ENCODE measurements at places on chromosomes 16 and 17.

DNA sequence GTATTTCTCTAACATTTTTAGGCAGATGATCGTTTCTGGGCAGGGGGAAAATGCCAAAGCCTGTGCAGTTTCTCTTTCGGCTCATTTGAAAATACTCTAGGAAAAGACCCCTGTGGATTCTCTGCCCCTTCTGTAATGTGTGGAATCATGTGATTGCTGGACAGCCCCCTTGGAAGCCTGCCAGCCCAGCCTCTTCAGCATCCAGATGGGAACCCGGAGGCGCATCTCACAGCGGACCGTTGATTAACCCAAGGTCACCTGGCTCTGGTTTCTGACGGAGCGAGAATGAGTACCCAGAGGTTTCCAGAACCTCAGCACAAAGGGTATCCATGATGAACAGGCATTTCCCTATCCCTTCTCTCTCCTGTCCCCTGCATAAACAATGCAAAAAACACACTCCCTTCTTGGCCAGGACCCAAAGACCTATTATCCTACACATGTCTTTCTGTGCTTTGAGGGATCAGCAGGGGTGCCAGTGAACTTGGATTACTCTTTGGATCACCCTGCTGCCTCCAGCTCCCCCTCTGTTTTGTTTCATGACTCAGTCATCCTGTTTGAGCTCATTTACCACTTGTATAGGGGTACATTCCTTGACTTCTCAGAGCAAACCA is 957.1 kb upstream of the RBFOX1 start:
- no peak for DNase-seq

- no peak for DNase-seq
These were observed 400.0 kb downstream of the SOX9 start for GRCh38 chr17:72520665-72521303.

DNA sequence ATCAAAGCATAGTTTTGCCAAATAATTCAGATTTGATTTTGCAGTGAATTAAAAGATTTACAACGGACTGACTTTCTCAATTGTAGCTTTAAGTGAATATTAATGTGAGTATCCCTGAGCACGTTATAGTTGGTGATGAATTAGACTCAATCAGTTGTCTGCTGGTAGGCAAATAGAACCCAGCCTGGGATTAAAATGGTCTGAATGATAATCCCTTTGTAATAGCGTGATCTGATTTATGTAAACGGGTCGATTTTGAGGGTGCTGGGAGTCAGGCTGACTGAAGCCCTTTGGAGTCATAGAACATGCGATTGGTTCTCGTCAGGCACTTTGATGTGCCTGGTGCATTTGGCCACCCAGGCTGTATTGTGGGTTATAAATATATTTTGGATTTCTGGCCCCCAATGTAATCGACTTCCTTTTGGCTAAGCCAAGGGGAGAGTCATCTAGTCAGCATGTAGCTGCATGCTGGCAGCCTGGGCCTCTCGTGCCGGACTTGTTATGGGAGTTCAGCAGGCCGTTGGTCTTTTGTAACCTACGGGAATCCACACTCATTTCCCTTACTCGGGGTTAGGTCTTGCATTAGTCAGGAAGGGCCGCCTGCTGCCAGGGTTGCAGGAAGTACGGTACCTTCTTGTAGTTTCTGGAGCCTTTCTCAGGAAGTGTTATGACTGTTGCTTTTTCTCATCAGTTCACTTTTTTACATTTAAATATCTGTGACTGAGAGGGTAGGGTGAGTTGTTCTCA is 5.4 kb downstream of the PGS1 start:
- DNase-seq = no peak

- DNase-seq = peak; percentile 53
These were observed 10.6 kb downstream of the BLTP2 start for GRCh38 chr17:28634206-28634865.

DNA sequence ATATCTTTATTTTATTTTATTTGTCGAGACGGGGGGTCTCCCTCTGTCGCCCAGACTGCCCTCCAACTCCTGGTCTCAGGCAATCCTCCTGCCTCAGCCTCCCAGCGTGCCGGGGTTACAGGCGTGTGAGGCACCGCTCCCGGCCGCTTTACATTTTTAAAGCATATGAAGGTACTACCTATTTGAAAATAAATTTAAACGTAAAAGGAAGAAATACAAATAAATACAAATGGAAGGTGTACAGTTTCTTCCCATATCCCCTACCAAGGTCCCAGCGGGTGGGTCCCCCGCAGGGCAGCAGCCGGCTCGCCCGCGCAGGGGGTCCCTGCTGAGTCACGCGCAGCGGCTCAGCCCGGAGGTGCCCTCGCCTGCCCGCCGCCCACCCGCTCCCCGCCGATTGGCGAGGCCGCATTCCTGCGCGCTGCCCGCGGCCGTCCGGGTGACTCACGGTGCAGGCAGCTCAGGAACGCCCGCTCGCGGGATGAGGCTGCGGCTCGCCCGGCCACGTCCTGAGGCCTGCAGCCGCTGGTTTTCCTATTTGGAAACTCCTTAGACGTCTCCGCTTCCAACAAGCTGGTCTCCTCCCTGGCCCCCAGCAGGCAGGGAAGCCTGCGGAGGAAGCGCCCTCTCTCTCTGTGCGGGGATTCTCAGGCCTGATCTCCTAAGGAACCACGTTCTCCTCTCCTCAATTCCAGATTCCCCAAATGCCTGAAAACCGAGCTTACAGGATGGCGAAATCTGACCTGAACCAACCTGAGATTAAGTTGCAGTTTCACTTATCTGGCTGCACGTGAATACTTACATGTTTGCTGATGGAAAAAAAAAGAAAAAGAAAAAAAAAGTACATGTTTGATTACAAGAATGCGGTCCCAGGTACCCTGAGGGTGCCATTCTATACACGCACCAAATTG is 54.8 kb upstream of the MAP3K14 start:
- DNase-seq = no peak

DNA sequence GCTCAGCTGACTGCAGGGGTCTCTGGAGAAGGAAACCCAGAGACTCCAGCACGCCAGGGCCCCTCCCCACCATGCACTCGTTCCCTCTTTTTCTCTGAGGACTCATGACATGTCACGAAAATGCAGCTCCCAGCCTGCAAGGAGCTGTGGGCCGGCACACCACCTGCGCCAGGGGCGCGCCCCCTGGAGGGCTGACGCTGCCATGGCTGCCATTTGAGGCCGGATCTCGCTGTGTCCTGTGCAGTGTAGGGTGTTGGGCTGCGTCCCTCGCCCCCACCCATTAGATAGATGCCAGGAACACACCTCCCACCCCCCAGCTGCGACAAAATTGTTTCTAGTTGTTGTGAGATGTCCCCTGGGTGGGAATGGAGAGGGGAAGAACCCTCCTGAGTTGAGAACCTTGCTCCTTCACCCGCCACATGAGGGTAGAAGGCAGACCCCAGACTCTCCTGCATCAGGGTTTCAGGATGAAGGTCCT is 8.2 kb downstream of the SYNGR2 start:
- no peak for DNase-seq

DNA sequence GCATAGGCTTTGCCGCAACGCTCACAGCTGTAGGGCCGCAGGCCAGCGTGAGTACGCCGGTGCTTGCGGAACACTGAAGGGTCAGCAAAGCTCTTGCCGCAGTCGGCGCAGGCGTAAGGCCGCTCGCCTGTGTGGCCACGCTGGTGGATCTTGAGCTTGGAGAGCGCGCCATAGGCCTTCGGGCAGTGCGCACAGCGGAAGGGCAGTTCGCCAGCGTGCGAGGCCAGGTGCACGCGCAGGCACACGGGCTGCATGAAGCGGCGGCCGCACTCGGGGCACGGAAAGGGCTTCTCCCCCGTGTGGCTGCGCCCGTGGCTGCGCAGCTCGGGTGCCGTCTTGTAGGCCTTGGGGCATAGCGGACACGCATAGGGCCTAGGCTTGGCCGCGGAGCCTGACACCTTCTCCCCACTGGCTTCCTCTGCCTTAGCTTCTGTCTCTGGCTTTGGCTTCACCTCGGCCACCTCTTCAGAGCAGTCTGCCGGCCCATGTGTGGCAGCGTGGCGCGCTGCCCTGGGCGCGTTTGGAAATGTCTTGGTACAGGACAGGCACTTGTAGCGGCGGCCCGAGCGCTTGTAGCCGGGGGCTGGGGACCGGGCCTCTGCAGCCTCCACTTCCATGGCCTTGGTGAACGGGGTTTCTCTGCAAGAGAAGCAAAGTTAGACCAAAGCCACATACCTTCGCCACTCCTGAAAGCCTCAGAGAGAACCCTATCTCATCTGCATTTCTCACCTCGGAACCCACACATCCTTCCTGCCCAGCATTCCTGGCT is 10.0 kb downstream of the ZNF668 start:
- DNase-seq = no peak

- no peak for DNase-seq
These were observed 9.8 kb downstream of the PHB1 start for GRCh38 chr17:49404906-49405305.

DNA sequence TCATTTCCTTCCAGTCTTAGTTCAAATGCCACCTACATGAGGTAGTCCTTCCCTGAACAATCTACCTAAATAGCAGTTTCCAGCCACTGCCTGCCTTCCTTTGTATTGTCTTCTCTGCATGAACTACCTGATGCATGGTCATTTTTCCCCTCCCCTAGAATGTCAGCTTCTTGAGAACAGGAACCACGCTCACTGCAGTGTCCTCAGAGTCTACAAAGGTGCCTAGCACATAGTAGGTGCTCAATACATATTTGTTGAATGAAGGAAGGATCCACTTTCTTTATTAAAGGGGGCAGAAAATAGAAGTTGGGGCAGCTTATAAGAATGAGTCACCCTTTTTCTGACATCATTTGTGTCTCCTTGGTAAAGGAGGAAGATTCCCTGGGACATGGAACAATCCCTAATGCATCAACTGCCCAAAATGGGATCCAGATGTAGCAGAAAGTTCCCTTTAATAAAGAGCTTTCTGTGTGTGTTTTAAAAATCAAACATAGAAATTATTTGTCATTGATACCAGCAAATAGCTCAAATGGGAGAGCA is 4.4 kb upstream of the CYLD start:
- no peak for DNase-seq

DNA sequence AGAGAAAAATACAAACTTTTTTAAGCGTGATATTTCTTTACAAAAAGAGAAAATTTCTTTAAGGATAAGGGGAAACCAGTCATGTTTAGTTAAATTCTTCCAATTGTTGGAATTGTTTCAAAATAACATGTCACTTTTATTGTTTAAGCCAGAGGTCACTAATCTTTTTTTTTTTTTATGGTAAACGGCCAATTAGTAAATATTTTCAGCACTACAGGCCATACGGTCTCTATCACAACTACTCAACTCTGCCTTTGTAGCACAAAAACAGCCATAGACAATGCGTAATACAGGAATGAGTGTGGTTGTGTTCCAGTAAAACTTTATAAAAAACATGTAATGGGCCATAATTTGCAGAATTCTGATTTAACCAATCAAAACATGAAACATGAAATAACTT is 401.4 kb downstream of the GRIN2A start:
- DNase-seq = no peak

DNA sequence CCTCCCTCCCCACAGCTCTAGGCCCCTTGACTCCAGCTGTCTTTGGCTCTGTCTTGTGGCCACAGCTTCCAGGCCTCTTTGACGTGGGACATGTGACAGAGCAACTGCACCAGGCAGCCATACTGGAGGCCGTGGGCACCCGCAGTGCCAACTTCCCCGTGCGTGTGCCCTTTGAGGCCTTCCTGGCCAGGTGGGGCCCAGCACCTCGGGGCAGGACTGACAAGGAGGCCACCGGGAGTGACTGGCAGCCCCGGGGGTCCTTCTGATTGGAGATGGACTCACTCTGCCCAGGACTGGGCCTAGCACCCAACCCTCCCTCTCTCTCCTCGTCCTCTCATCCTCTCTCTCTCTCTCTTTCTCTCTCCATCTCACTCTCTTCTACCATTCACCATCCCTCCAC is 15.5 kb downstream of the MYO15B start:
- DNase-seq = no peak

- no peak for DNase-seq
These were observed 36.4 kb downstream of the RHBDL3 start for GRCh38 chr17:32302037-32302436.

- DNase-seq = no peak
These were observed 728.3 kb upstream of the CDH8 start for GRCh38 chr16:62764572-62764971.

- DNase-seq = no peak
These were observed 34.8 kb downstream of the IST1 start for GRCh38 chr16:71930013-71930563.

GRCh38 chr16:31243734-31244670 is 15.8 kb upstream of the ITGAM start:
- no peak for DNase-seq

- no peak for DNase-seq
These were observed 145.6 kb downstream of the ANKFN1 start for GRCh38 chr17:56298846-56299245.

DNA sequence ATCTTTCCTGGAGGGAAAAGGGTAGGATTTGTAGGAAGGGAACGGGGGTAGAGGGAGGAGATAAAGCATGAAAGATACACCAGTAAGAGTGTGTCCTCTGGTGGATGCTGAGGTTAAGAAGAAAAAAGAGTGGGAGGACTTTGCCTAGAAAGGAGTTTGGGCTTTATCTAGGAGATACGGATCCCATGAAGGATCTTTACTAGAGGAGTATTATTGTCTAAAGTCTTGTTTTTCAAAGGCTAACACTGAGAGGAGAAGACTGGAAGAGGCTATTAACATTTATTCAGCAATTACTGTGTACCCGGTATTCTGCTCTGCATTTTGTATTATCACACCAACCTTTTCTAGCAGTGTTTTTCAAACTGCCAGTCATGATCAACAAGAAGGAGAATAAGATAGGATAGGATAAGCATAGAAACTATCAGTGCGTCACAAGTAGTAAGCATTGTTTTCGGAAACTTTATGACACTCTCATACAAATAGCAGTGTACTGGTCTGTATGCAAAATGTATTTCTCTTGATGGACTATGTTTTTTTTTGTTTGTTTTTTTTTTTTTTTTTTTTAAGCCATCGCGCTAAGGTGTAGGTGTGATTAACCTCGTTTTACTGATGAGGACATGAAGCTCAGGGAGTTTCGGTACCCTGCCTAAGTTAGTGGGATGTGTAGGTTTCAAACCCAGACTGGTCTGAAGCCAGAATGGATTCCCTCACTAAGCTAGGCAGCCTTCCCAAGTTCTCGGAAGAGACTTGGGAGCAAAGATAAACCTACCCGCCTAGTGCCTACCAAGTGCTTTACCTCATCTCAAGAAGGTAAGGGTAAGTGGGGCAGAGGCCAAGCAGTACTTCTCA is 1.3 kb upstream of the SP2 start:
- no peak for DNase-seq

- no peak for DNase-seq
These were observed 7.0 kb upstream of the MYH2 start for GRCh38 chr17:10556301-10557005.

DNA sequence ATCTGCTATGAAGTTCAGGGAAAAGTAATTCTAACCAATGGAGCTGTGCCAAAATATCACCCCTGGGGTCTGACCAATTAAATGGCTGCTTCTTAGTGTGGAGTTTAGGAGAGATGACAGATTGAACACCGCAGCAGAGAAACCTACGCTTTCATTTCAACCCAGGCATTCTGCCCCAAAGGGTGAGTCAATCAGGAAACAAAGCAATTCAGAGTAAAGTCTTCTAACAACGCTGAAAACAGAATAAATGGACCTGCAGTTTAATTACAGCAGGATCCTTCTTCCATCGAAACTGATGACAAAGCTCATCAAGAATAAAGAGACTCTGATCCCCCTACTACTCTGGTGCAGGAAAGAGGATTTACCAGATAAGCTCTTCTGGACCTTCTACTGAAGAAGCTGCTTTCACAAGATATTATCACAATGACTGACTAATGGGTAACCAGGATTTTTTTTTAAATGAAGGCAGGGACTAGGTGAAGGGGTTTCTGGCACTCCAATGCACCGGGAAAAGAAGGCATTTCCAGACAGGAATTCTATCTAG is 16.7 kb downstream of the RFFL start:
- no peak for DNase-seq

Measured in NCI-H187 (cell line).